Activated CD4-positive, alpha-beta T cell treated with anti-CD3 and anti-CD28 coated beads for 1 hour (primary cell): ENCODE measurements at places on chromosomes 2 and 18.

GRCh38 chr2:59770651-59771050, 782.8 kb downstream of the BCL11A start:
- no peak for DNase-seq

- no peak for DNase-seq
Observed at GRCh38 chr2:147703171-147703570, 141.7 kb upstream of the ACVR2A start.

GRCh38 chr2:64692401-64692800, 38.7 kb upstream of the SERTAD2 start:
- DNase-seq = no peak

DNA sequence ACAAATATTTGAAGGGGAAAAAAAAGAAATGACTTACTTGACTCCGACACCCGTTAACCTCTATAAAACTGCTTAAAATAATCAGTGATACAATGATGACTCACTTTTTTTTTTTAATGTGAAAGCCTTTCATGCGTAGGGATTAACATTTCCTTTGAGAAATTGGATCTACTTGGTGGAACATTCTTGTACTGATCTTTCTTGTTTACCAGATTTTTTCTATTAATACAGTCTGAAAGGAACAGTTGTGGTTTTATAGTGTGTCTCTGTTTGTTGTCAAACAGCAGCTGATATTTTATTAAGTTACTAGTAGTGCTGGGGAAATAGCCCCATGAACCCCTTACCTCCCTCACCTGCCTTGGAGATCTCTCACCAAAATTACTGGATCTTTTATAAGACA, 40.2 kb upstream of the NEB start:
- DNase-seq = no peak

DNA sequence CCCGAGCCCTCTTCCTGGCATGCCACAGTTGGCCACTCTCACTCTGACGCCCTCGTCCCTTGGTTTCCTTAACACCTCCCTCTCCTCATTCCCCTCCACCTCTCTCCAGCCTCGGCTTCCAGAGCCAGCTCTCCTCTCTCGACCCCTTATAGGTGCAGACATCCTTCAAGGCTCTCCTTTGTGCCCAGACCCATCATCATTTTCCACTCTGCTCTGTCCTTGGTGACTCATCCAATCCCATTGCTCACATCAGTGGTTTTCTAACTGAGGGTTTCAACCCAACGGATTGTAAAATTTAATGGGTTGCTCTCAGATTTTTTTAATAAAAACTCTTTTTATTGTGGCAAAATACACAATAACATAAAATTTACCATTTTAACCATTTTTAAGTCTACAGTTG, 6.2 kb downstream of the ST8SIA5 start:
- no peak for DNase-seq

GRCh38 chr2:72145658-72146329, 1.9 kb downstream of the CYP26B1 start:
- no peak for DNase-seq

GRCh38 chr2:163681745-163682144, 54.1 kb downstream of the FIGN start:
- no peak for DNase-seq

DNA sequence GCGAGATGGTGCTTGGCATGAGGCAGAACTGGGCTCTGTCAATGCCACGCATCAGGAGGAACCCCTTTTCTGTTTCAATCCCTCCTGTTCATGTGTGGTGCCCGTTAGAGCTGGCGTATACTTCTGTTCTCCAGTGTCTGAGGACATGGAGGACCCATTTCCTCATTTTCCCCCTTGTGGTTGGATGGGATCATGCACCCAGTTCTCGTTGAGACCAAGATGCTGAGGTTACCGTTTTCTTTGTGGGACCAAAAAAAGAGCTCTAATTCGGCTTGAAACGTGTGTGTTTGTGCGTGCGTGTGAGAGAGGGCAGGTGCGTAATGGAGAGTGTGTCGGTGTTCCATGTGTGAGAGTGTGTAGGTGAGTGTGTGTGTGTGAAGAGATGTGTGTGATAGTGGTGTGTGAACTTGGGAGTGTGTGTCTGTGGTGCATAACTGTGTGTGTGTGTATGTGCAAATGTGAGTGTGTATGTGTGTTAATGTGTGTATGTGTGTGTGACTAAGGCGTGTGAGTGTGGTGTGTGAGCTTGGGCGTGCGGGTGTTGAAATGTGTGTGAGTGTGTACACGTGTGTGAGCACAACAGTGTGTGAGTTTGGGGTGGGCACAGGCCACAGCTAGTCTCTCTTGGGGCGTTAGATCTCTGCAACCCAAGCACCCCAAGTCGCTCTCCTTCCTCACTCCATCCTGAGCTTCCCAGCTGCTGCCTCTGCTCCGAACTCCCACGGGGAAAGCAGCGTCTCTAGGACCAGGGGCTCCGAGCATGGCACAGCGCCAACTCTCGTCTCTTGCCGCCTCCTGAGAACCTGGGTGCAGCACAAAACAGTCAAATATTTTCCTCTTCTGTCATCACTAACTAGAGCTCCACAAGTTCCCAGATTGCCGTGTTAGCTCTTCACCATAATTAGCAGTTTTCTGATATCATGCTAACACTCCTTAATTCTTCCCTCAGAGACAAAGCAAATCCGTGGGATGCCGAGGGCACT, 75.8 kb downstream of the LONRF2 start:
- DNase-seq = no peak

- no peak for DNase-seq
Observed at GRCh38 chr2:86543335-86543734, 19.9 kb downstream of the CHMP3 start.

DNA sequence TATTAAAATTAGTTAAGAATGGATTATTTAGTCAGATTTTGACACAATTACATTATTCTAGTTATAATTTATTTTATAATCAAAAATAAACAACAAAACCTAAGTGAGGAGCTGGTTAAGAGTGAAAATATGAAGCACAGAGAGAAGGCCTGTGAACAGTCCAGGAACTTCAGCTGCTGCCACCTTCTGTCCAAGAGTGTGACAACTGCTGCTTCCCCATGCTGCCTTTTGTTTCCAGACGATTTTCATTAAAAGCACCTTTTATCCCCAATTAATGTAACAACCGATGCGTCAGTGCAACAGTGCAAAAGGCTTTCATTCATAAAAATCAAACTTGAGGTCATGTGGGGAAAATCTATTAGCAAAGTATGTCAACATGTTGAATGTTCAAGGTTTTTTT, 363.6 kb downstream of the CTNNA2 start:
- DNase-seq = no peak

- no peak for DNase-seq
Observed at GRCh38 chr2:118925476-118925875, 16.5 kb upstream of the MARCO start.

- DNase-seq = no peak
Observed at GRCh38 chr2:47644351-47644750, 138.6 kb upstream of the MSH6 start.

GRCh38 chr2:119229716-119230115, 6.1 kb downstream of the STEAP3 start:
- no peak for DNase-seq

GRCh38 chr2:154681741-154682140, 16.8 kb upstream of the KCNJ3 start:
- DNase-seq = no peak

DNA sequence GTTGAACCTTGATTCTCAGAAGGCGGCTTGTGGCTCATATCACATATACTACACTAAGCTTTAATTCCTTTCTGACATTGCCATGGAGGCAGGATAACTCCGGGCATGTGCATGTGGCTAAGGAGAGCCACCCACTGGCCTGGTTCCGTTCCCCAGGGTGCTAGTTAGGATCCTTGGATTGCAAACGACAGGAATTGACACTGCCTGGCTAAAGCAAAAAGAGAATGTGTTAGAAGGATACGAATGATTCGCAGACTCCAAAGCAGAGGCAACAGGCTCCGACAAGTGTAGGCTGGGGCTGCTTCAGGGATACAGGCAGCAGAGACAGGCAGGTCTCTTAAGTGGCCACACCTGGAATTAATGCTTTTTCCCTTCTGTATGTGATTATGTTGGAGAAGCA, 71.4 kb upstream of the LYPD6B start:
- no peak for DNase-seq

DNA sequence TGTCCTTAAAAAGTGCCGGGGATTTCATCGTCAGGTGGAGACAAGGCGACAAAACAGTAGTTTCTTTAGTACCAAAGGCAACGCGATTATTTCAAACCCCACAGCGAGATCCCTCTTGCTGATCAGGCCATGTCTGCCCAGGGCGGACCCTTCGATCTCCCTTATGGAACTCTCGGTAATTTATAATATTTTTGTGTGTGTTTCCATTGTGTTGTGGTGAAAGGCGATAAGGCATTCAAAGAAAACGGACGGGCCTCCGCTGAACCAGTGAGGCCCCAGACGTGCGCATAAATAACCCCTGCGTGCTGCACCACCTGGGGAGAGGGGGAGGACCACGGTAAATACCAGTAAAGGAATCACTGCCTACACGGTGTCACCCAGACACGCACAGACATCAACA, 1.4 kb upstream of the GAD1 start:
- no peak for DNase-seq

- no peak for DNase-seq
Observed at GRCh38 chr2:69597843-69598610, 45.5 kb downstream of the AAK1 start.

GRCh38 chr2:168348076-168348475, 100.7 kb upstream of the STK39 start:
- no peak for DNase-seq

DNA sequence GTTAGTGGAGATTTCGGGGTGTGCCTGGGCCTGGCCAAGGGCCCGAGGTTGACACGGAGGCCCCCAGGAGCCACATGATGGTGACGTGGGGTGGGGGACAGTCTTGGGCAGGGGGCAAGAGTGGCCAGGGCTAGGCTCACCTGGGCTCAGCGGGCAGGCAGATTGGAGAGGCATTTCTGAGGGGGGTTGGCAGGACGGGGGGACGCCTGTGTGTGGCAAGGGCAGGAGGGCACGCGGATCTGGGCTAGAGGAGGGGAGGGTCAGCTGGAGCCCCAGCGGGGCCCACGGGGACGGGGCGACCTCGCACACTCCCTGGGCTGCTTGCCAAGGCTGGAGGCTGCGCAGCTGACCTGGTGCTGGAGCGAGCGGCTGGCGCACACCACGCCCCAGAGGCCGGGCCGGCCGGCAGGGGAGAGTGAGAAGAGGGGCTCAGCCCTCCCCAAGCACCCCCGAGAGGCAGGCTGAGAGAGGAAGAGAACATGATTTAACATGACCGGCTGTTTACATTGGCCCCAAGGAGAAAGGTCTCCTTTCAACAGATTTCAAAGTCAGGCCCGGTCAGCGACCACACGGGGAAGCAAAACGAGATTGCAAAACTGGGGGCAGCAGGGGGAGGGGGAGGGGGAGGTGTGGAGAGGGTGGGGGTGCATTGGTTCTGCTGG, 38.0 kb upstream of the SNED1 start:
- no peak for DNase-seq

- DNase-seq = no peak
Observed at GRCh38 chr2:112730791-112731190, 10.0 kb downstream of the NT5DC4 start.

DNA sequence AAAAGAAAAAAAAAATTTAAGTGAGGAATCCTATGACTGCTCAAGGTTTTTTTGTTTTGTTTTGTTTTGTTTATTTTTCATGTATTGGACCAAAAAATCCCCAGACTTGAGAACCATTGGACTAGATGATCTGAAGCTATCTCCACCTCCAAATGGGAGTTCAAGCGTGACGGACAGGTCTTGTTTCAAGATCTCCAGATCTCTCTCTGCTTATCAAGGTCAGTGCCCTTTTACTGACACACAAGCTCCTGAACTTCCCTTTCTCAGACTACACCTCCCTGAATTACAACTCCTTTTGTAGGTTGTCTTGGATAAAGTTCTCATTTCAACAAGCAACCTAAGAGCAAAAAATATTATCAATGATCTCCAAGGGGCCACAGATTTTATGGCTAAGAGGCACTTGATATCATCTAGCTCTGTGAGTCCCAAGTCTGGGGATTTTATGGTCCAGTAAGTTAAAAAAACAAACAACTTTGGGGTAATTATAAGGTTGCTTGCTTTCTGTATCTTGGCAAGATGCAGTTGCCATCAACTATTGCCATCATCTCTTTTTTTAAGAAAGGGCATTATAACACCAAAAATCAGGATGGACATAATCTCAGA, 396.0 kb upstream of the ATP5MC3 start:
- DNase-seq = no peak

GRCh38 chr2:119453972-119454593, 22.4 kb downstream of the TMEM37 start:
- DNase-seq = no peak

DNA sequence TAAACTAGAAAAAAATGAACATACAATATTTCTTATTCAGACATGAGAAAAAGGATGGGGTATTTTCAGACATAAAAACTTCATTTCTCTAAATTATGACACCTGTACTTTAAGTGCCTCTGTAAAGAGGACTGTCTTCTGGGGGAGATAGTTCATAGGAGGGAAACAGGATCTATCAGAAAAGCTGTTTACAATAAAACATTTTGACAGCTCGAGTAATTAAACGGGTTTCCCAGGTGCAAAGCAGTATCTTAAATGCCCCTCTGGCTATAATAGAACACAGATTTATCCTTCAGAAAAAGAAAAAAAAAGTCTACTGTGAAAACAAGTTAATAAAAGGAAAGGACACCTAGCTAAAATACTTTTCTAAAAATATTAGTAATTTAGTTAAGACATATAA, 311.4 kb upstream of the UBE2E3 start:
- no peak for DNase-seq

GRCh38 chr2:150705357-150705756, 217.9 kb upstream of the RND3 start:
- no peak for DNase-seq

- DNase-seq = no peak
Observed at GRCh38 chr18:79724299-79725080, 44.9 kb downstream of the CTDP1 start.
